Stimulated activated CD4-positive, alpha-beta T cell treated with anti-CD3 and anti-CD28 coated beads, Interleukin-1b, Interleukin-23, amount 100 ng/mL, for 1 hour (primary cell): ENCODE measurements at places on chromosomes 16 and 17.
A peak's percentile ranks its signal among the peaks of the same experiment; 100 is the strongest.

- DNase-seq = no peak
Measured at GRCh38 chr17:80112471-80113032, 11.2 kb downstream of the GAA start.

GRCh38 chr17:57708410-57708809 is 36.7 kb downstream of the CCDC182 start:
- DNase-seq = no peak

GRCh38 chr16:89036776-89037175 is 56.9 kb upstream of the ACSF3 start:
- no peak for DNase-seq

GRCh38 chr16:4373356-4373908 is 1.8 kb downstream of the VASN start:
- DNase-seq = no peak

- no peak for DNase-seq
Measured at GRCh38 chr16:4052801-4053293, 63.4 kb downstream of the ADCY9 start.

GRCh38 chr17:8173056-8173870 is 2.9 kb downstream of the TMEM107 start:
- DNase-seq = peak; percentile 48

DNA sequence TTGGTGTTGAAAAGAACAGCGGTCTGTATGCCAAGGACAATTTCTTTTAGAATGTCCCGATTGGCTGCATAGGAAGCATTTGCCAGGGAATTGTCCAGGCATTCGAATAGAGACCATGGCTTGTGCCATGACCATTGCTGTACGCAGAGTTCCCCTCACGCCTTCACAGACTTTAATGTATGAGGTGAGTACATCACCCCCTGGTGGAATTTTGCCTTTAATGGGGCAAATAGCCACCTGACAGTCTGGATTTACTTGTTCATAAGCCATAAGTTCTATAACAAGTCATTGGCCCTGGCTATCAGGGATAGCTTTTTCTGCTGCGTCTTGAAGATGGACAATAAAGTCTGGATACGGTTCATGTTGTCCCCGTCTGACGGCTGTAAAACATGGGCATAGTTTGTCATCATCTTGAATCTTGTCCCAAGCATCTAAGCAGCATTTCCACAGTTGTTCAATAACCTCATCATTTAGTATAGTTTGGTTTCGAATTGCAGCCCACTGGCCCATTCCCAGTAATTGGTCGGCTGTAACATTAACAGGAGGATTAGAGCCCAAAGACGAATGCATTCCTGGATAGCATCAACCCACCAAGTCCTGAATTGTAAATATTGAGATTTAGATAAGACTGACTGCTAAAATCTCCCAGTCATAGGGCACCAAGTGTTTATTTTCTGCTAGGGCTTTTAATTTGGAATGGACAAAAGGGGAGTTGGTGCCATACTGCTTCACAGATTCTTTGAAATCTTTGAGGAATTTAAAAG is 67.7 kb upstream of the ARL4D start:
- no peak for DNase-seq

- DNase-seq = no peak
Measured at GRCh38 chr16:20675488-20676267, 21.8 kb downstream of the ACSM1 start.

DNA sequence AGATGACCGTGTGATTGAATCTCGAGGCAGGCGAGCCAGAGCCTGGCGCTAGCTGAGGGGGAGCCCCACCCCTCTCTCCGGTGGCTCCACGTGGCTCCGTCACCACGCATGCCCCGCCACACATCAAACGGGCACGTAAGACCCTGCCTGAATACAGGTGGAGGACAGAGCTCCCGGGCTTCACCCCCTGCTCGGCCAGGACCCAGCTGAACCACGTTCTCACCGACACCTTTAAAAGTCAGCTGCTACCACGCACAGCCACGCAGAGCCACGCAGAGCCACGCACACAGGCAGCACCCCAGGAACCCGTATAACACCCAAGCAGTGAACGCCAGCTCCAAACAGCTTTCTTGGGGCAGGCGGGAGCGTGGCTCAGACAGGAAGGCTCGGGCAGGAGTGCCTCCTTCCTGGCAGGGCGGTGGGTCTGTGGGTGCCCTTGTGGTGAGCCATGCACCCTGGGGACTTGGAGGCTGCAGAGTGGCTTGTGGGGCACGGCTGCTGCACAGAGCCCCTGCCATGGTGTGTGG is 4.4 kb downstream of the TMEM204 start:
- DNase-seq = no peak

GRCh38 chr16:14132696-14133048 is 61.6 kb downstream of the MRTFB start:
- no peak for DNase-seq

DNA sequence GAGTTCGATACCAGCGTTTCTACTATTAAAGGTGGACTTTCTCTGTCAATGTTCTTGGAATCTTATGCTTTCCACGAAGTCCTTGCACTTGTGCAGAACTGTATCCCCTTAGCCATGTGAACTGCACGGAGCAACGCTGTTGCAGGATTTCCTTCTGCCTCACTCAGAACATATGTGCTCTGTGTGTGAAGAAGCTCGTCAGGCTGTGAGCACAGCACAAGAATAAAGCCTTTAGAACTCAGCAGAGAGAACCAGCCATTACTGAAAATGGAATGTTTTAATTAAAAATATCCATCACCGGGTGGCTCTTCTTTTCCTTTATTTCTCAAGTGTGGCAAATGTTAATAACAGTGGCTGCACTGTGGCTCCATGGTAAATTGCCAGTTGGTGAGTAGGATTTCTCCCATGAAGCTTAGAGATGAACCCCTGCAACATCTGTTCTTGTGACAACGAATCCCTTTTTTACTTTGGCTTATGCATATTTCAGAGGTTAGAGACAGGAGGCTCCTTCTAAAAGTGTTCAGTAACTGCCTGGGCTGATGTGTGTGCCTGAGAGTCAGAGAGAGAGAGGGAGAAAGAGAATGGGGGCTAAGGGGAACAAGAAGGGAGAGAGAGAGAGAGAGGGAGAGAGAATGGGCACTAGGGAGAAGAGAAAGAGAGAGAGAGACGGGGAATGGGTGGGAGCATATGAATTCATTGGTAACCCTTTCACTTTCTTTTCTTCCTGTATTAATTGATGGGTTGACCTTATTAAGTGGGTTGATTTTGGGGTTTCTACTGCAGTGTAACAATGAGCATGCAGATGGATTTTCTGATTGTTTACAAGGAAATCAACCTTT is 50.0 kb downstream of the RPTOR start:
- no peak for DNase-seq

DNA sequence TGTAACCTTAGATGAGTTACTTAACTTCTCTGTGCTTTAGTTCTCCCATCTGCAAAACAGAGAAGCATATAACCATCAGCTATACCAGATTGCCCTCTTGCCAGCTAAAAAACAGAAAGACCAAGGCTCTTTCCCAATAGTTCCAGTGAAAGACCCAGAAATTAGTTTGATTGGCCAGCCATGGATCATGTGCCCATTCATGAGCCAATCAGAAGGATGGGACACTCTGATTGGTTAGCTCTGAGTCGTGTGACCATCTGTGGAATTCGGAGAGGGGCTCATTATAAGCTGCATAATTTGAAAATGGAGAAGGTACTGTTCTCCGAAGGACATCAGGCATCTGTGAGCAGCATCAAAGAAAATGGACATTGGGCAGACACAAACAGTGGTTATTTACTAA is 155.2 kb downstream of the ABCC12 start:
- no peak for DNase-seq

GRCh38 chr17:16178836-16179235 is 36.5 kb downstream of the NCOR1 start:
- DNase-seq = no peak

GRCh38 chr16:33059206-33059605 is 134.8 kb upstream of the TP53TG3C start:
- no peak for DNase-seq

GRCh38 chr17:38460082-38460715 is 31.9 kb downstream of the ARHGAP23 start:
- DNase-seq = no peak

DNA sequence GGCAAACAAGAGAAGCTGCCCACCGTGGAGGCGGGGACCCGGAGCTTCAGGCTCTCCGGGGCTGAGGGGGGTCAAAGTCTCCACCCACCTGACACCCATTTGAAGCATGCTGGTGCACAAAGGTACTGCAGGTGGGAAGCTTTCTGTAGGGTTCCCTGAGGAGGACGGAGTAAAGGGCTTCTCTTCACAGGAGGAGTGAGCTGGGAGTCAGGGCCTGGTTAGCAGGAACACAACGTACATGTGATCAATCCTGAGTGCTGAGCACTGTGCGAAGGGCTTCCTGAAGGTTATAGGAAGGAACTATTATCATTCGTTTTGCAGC is 252.9 kb upstream of the RPL38 start:
- no peak for DNase-seq

DNA sequence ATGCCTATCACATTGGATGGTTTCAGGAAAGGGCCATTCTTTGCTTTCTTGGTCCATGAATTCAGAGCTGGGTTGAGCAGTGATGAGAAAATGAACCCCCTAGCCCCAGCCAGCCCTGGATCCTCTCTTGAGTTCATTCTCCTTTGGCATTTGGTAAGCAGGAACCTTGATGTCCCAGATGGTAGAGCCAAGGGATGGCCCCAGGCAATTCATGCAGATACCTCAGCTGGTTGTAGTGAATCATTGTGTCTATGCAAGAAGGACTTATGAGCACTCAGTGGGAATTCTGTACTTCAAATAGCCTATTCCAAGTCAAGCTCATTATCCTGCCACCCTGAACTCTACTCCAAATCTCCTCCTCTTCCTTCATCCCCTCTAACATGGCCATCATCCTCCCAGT is 412.7 kb downstream of the UTP18 start:
- no peak for DNase-seq

DNA sequence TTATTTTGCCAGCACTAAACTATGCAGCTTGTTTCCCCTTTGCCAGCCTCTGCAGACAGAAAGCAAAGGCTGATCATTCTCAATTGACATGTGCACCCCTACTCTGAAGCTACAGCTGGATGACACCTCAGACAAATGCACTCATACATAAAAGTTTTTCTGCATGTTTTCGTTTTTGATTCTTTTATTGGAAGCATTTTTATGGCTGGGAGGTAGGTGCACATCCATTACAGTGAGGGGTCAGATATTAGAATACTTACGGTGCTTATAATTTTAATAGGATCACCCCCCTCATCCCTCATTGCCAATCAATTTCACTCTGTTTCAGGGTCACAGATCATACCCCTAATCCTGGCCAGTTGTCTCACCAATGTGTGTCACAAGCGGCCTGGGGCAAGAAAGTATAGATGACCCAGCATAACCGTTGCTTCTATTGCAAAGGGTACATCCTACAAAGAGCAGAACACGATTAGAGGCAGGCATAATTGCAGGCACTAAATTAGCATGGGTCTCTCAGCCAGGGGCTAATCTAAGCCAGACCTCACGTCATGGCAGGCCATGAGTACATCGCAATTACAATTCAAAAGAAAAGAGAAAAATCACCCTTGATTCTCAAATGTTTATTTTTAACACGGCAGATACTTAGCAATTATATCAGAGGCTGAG is 89.5 kb upstream of the SOX9 start:
- no peak for DNase-seq

DNA sequence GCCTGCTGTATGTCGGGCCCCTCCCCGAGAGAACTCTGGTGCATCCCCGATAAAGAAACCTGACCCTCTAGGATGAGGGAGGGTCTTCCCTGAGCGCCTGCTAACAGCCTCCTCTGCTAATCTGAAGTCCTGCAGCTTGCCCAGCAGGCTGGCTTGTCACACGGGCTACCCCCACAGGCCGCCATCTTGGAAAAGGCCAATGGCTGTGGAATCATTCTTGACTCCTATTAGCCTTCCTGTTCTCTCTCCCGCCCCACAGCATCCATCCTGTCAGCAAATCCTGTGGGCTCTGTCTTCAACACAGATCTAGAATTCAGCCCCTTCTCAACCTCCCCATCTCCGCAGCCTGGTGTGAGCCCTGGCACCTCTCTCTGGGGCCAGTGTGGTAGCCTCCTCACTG is 12.0 kb downstream of the IL4R start:
- DNase-seq = no peak

DNA sequence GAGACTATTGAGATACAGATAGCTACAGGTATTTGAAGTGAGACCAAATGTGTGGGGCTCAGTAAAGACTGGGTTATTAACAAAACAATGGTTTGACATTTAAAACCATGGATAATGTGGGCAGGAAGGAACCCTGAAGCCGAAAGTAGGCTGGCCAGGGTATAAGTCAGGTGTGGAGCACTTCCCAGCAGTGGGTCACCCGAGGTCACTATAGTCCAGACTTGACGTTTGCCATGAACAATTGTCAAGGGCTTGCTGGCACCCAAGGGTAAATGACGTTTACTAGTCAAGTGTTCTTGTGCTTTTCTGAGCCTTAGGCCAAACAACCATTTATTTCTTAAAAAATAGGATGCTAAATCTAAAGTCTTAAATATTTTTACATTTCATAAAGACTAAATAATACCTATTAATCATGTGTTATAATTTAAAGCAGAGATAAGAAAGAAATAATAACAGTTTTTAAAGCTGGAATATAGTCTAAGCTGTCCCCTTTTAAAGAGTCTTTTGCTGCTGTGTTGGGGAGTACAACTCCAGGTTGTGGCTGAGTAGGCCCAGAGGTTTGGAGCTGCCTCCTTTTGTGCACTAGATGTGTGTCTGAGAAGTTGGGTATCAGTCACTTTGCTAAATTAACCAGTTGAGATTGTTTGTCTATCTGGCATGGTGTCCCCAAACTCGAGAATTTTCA is 15.7 kb downstream of the ALDH3A2 start:
- no peak for DNase-seq

DNA sequence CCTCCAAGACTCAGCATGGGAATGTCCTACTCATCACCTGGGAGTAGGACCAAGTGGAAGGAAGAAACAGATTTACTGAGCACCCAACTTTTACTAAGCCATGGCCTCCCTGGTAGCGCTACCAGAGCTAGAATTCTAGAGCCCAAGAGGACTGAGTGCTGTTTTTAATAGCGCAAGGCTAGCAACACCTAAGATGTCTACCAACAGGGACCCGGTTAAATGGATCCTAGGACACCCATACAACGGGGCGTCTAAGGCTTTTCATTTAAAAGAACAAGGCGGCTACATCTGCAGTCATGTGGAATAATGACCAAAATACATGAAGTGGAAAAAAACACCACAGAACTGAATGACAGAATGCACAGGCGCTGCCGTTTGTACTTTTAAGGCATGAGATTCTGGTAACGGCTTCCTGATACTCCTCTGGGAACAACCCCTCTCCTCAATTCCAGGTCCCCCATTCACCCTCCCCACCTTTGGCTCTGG is 5.1 kb downstream of the GGA2 start:
- DNase-seq = no peak

GRCh38 chr17:64634218-64634617 is 27.9 kb downstream of the SMURF2 start:
- DNase-seq = no peak

GRCh38 chr17:47935961-47936360 is 5.4 kb upstream of the PNPO start:
- DNase-seq = no peak
